ENCODE measurements at places on chromosomes 4 and X.

GRCh38 chr4:3689576-3690550, 76.3 kb upstream of the ADRA2C start:
- no peak for DNase-seq

- no peak for DNase-seq
These were observed 86.3 kb downstream of the EGF start for GRCh38 chr4:109998867-109999584.

DNA sequence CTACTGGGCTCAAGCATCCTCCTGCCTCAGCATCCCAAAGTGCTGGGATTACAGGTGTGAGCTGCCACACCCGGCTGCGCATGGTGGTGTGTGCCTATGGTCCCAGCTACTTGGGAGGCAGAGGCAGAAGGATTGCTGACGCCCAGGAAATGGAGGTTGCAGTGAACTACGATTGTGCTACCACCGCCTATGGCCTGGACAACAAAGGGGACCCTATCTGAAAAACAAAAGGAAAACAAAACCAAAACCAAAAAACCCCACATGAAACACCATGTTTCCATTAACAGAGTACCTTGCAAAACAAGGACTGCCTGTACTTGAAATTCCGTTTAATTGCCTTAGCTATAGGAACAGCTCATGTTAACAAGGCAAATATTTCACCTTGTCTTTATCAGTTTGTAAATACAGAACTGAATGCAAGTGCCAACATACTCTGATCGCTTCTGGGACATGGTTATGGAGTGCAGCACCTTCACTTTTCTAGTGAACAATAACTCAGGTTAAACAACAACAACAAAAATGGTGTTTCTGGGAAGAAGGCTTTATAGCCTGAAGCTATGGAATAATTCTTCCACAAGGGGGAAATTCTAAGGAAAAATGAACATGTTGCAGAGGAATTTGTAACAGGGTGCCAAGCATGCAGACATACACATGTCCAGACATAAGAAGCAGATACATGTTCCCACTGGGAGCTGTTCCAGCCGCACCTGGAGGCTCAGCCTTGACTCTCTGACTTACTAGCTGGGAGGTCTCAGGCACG, 73.2 kb upstream of the STS start:
- no peak for DNase-seq

- DNase-seq = no peak
These were observed 562.4 kb downstream of the TLL1 start for GRCh38 chr4:166435449-166435848.

- DNase-seq = no peak
These were observed 1583.3 kb downstream of the STIM2 start for GRCh38 chr4:28443801-28444412.

GRCh38 chr4:177005674-177006230, 213.0 kb upstream of the VEGFC start:
- no peak for DNase-seq

- no peak for DNase-seq
These were observed 131.2 kb downstream of the LDB2 start for GRCh38 chr4:16767251-16767650.

GRCh38 chr4:55949482-55949802, 697 bp downstream of the CEP135 start:
- no peak for DNase-seq

- DNase-seq = no peak
These were observed 101.3 kb downstream of the TBL1X start for GRCh38 chrX:9566150-9566621.

- no peak for DNase-seq
These were observed 150.4 kb downstream of the FRAS1 start for GRCh38 chr4:78207541-78207940.

- DNase-seq = no peak
These were observed 77.9 kb downstream of the PSAPL1 start for GRCh38 chr4:7356667-7357310.

- DNase-seq = no peak
These were observed 12.7 kb downstream of the PRSS12 start for GRCh38 chr4:118340109-118340508.

DNA sequence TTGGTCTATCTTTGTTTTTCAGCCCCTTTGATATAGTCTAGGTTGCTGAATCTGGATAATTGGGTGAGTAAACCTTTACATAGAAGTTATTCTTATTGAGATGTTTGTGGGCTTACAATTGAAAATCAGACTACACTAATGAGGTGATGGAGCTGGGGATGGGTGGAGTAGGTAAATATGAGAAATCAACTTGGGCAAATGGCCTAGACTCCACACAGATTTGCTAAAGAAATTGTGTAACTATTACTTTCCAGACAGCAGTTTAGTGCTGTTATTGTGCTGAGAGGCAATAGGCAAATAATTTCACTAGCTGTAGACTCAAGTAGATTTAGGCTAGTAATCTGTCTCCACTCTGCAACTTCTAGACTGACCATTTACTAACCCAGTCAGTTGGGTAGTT, 8.2 kb downstream of the DIAPH2 start:
- no peak for DNase-seq

DNA sequence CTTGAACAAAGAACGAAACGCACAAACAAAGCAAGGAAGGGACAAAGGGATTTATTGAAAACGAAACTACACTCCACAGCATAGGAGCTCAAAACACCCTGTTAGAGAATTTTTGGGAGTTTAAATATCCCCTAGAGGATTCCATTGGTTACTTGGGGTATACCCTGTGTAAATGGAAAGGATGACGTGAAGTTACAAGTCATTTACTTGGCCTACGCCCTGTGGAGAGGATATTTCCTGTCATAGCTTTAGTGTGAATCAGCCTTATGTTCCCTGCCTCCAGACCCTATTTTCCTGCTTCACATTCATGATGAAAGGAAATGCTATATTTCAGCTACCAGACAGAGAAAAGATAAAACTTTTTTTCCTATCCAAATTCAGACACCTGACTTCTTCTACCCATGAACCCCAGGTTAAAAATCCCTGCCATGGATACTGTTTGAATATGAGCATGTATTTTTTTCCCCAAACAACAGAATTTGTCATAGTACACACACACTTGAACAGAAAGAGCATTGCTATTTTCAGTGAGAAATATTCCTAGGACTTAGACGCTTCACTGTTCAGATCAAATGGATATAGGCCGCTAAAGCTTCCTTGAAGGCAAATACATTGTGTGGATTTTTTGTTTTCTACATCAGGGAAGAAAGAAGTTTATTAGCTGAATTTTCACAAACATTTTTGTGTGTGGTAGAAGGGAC, 20.4 kb downstream of the PIN4 start:
- DNase-seq = no peak

GRCh38 chr4:19623866-19624265, 627.8 kb upstream of the SLIT2 start:
- DNase-seq = no peak

All from activated naive CD8-positive, alpha-beta T cell treated with anti-CD3 and anti-CD28 coated beads, Interleukin-2, amount 50 U/mL, for 16 hours (primary cell).